ENCODE measurements at places on chromosomes 4 and X.

DNA sequence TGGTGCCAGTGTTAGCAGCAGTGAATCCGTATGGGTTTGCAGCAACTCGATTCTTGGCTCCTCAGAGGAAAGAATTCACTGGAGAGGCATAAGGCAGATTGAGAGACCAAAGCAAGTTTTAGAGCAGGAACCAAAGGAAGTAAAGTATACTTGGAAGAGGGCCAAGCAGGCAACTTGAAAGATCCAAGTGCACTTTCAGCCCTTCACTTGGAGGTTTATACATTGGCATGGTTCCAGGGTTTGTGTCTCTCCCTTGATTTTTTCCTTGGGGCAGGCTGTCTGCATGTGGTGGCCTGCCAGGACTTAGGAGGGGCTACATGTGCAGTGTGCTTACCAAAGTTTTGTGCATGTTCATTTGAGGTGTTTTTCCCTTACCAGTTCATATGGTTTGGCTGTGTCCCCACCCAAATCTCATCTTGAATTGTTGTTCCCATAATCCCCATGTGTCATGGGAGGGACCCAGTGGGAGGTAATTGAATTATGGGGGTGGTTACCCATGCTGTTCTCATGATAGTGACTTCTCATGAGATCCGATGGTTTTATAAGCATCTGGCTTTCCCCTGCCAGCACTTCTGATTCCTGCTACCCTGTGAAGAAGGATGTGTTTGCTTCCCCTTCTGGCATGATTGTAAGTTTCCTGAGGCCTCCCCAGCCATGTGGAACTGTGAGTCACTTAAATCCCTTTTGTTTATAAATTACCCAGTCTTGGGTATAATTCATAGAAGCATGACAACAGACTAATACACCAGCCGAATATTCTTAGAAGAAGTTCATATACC, 86.2 kb upstream of the TSPAN5 start:
- DNase-seq = no peak

- DNase-seq = no peak
These were observed 44.5 kb upstream of the PDGFRA start for GRCh38 chr4:54184581-54184980.

GRCh38 chrX:49276671-49277534, 7.3 kb downstream of the PPP1R3F start:
- no peak for DNase-seq

DNA sequence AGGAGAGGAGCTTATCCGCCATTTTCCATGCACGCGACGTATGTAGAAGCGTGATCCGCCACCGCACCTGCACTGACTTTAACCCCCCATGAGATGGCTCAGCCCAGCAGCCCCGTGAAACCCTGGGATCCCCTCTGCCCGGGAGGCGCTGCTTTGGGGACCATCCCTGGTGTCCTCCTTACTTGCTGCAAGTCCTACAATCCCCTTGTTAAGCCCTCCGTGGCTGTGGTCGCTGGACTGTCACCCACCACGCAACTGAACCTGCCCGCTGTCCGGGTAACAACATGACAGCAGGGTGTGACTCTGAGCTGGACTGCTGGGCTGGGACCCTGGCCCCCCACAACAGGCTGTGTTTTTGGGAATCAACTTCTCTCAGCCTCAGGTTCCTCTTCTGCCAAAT, 44.7 kb upstream of the MAN2B2 start:
- no peak for DNase-seq

DNA sequence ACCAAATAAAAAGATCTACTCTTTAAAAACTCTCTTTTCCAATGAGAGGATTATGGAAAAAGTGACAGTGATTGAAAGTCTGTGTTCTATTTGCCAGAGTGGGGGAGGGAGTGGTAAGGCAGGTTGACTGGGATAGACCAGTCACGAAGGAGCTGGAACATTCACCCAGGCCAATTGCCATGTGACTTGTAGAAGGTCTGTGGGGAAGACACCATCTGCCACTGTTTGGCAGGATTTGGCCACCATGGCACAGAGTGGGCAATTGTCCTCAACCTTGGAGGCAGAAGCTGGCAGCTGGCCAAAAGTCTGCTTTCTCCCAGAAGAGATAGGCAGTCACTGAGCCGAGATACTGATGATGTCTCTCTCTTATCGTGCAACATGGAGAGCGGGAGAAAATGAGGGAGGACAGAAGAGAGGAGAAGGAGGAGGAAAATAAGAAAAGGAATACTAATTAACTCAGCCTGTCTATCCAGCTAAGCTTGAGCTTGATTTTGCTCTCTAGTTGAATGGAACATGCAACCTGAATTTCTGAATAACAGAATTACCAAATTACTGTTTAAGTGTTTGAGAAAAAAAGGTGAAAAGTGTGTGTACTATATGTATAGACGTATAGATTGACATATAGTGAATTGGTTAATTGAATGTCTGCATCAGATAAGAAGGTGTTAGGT, 267.1 kb downstream of the ARHGAP24 start:
- no peak for DNase-seq

- DNase-seq = no peak
These were observed 608.0 kb upstream of the FTHL17 start for GRCh38 chrX:31679861-31680260.

GRCh38 chr4:187491959-187492358, 503.6 kb upstream of the ZFP42 start:
- no peak for DNase-seq

GRCh38 chr4:176498617-176499256, 179.0 kb downstream of the SPCS3 start:
- DNase-seq = no peak

DNA sequence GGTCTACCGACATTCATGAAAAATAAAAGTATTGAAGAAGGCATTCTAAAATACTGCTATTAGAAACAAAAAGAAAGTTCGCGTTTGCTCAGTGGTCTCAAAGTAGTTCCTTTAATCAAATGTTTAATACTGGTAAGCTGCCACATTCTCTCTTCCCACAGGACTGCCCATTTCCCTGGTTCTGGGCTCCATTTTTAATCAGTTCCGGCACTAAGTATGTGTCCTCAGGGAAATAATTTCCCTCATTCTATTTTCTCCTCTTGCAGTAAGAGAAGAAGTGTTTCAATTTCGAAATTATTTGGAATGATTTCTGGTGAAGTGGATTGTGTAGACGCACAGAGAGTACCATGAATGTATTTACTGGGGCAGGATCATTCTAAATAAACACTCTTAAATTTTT, 17.5 kb downstream of the VCX3A start:
- DNase-seq = no peak

GRCh38 chr4:141957416-141957815, 321.0 kb downstream of the IL15 start:
- no peak for DNase-seq

DNA sequence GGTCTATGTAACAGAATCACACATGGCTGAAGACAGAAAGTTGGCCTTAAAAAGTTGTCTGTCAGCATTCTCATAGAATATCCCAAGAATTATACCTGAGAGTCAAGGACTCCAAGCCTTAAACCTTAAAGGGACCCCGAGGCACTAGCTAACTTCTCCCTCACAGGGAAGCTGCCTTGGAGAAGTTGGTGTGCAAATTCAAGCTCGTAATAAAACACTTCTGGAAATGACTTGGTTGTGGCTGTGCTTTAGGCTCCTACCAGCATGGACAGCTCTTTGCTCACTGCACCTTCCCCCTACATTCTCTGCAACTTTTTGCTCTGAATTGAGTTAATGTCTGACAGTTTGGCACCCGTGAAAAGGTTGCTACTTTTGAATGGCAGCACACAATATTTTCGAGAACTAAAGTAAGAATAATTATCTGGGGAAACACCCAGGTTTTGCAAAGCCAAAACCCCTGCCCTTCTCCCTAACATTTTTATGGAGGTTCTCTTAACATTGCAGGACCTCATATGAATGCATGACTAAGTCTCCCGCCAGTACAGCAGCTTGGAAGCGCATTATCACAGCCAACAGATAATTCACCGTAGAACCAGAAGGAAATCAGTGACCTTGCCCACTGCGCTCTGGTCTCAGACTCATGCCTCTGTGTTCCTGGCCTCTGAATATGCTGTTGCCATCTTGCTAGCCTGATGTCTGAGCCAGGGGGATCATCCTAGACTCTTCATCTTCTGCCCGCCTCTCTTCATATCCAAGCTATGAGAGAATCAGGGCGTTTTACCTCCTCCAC, 91.0 kb downstream of the MGST2 start:
- DNase-seq = no peak

DNA sequence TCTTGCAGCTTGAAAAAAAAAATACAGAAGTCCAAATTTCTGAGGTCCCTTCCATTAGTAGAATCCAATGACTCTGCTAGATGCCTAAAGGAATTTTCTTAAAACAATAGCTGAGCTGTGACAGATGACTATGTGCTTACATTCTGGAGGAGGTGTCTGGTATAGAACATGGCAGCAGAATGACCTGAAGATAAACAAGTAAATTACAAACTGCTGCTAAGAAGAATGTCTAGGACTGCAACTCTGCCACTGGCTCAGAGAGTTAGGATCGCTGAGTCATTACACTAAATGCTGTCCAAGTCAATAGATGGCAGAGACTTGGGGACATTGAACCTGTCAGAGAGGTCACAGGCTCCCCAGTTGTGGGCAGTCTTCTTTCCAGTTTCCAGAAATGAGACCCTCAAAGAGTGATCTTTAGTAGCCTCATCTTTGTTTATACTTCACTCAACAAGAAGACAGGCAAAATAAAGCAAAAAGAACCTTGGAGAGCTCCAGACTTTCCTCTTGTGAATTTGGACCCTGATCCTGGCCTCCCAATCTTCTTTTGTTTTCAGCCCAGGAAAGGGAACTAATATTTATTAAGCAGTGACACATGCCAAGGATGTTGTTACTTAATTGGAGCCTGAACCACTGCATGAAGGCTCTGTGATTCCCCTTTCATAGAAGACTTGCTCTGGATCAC, 56.4 kb upstream of the SCML1 start:
- DNase-seq = no peak

- DNase-seq = no peak
These were observed 17.5 kb downstream of the STAP1 start for GRCh38 chr4:67576059-67576466.

DNA sequence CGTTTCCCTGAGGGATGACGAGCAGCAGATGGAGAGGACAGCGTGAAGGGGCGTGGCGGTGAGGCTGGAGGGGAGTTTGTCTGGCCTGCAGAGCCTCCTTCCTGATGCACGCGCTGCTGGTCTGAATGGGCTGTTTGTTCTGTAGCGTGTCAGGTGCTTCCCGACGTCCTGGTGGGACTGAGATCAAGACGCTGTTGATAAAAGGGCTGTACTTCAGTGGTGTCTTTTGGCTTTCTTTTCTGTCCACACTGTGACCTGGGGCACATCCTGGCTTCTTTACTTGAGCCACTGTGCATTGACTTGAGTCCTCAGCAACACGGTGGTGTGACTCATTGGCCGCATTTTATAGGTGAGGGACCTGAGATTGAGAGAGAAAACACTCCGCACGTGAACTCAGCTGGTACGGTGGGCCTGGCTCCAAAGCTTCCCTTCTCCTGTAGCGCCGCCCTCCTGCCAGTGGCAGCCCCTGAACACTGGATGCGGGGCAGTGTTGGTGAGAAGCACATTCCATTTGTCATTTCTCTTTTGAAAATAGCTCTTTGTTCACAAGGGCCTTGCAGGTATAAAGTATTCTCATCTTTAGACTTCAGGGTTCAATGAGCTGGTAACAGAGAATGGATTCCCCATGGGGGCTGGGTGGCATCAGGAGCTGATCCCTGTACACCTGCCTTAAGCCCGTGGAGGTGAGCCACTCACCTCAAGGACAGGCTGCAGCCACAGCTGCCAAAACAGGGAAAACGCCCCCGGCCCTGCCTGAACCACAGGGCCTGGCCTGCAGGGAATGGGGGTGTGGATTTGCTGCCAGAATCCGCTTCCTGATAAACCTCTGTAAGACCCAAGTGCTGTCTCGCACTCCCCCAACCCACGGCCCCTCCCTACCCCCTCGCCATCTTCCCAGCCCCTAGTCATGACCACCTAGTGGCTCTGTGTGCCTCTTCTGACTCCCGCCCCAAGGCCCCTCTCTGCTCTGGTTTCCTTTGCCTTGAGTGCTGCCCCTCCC, 29.2 kb downstream of the NSG1 start:
- DNase-seq = no peak

DNA sequence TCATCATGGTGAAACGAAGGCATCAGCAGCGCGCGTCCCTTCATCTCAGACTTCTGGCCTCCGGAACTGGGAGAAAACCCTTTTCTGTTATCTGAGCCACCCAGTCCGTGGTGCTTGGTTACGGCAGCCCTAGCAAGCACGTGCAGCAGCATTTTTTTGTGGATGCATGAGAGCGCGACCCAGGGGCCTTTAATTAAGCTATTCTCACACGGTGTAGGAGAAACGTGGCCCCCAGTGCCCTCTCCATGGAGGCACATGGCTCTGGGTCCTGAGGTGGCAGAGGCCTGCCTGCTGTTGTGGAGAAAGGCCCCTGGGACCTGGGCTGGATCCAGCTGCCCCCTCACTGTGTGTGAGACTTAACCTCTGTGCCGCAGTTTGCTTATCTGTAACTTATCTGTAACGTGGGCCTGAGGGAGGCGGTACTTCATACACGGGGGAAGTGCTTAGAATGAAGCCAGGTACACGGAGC, 9.5 kb downstream of the CLCN4 start:
- no peak for DNase-seq

DNA sequence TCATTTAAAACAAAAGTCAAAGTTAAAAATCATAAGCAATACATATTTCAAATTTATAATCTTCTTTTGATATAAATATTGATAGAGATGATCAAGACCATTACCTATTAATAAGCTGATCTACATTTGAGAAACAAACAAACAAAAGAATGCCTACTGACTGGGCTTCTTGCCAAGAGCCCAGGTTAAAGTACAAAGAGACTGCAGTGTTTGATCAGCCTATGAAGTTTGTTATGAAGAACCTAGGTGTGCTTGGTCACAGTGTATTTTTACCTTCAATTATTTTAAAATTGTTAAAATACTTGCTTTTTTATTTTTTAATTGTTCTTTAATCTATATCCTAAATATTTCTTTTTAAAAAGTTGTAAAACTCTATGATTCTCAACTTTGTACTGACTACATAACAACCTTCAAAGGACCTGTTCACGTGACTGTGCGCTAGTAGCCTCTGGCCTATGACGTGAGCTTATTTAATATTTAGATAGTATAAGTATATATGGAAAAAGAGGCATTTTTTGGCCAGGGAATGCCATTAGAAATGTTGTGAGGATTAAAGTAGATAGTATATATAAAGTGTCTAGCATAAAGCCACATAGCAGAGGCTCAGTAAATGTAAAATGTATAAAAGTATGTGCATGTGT, 11.4 kb upstream of the SLC39A8 start:
- DNase-seq = no peak

- DNase-seq = no peak
These were observed 87.5 kb downstream of the EVC start for GRCh38 chr4:5798462-5798861.

DNA sequence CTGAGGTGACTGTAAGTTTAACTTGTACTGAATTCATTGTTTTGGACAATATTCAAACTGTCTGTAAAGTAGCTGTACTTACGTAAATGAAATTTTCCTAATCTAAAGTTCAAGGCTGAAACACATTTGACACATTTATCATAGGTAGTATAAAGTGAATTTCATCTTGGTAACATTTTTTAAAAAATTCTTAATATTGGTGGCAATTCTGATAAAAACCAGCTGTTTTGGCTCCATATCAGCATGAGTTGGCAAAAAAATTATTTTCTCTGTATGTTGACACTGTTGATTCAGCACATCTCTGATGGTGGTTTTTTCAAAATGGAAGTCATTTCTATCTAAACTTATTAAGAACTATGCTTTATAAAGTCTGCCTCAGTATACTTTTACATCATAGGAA, 30.9 kb downstream of the CXorf58 start:
- DNase-seq = no peak

- DNase-seq = no peak
These were observed 31.4 kb downstream of the SSX5 start for GRCh38 chrX:48165241-48165640.

- DNase-seq = no peak
These were observed 2.5 kb downstream of the UBA1 start for GRCh38 chrX:47196098-47196497.
